AG09319 (cell line): ENCODE measurements at places on chromosomes 4 and X.
A peak's percentile ranks its signal among the peaks of the same experiment; 100 is the strongest.

DNA sequence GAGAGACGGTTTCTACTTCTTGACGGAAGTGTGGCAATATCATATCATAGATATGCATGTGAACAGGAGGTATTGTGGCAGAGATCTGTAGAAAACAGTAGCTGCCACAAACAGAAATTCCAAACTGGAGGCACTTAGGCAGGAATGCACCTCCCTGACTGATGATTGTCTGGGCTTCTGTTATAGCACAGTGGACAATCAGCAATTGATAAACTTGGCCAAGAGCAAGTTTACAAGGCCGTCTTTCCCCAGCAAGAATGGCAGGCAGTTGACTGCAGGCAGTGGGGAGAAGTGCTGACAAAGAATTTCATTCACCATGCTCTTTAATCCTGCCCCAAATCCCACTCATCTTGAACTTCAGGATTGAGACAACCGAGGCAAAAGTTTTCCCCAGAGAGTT lies 114.4 kb upstream of the STOX2 start:
- DNase-seq, result no peak

DNA sequence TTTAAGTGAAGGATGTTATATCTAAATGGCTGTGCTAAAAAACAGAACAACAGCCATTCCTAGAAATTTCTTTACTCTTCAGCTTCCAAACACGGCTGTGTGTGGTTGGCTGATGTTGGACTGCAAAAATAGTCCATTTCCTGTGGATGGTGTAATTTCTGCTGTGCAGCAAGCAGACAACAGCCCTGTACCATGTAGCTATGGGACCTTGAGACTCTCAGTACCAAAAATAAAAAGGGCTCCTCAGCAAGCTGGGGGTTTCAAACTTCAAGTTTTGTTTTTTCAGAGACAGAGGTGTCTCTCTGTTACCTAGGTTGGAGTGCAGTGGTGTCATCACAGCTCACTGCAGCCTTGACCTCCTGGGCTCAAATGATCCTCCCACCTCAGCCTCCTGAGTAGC lies 18.1 kb downstream of the CD40LG start:
- DNase-seq, result no peak

GRCh38 chr4:43757147-43757546 lies 691.5 kb downstream of the KCTD8 start:
- no peak for DNase-seq

DNA sequence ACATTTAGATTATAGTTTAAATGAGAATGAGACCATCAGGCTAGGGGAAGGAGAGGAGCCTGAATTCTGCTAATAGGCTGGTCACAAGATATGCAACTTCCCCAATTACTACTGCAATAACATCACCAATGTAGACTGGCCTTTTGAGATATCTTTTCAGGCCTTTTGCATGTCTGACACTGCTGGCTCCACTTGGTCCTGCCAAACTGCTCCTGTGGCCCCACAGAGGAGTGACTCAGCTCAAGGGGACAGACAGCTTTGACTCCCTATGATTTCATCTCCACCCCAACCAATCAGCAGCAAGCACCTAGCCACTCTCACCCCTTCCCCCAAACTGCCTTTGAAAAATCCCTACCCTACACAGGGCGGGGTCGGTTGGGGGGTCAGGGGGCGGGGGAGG lies 22.8 kb downstream of the GPRIN3 start:
- no peak for DNase-seq

DNA sequence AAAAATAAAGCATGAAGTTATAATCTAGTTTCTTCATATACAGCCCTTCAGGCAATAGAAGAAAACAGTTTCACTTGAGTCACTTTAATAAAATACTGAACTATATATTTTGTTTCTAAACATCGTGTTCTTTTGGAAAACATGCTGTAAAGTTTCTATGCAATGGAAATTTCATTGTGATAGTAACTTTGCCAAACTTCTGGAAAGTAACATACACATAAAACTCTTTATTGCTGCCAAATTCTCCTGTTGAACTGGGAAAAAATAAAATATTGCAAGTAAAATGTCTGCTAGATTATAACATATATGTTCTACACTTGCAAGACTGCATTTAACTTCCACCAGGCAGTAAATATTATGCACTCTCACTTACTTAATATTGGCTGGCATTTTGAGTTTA lies 635.4 kb downstream of the SPRY1 start:
- no peak for DNase-seq

- no peak for DNase-seq
These were observed 219.2 kb downstream of the MAML3 start for GRCh38 chr4:139934708-139935195.

DNA sequence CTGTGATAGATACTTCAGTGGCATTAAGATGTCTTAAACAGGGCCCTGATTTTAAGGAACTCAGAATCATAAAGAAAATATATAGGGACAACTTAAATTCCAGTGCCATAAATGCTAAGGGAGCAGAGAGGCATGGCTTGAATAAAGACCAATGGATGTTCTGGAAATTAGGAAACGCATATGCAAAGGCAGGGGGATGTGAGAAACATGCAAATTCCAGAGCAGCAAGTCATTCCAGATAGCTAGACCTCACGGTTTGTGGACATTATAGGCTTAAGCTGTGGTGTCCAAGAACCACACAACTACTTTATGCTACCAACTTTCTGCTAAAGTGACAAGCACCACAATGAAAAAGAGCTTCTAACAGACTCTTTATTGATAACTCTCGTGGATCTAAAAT lies 132.6 kb upstream of the ANK2 start:
- DNase-seq, result no peak

DNA sequence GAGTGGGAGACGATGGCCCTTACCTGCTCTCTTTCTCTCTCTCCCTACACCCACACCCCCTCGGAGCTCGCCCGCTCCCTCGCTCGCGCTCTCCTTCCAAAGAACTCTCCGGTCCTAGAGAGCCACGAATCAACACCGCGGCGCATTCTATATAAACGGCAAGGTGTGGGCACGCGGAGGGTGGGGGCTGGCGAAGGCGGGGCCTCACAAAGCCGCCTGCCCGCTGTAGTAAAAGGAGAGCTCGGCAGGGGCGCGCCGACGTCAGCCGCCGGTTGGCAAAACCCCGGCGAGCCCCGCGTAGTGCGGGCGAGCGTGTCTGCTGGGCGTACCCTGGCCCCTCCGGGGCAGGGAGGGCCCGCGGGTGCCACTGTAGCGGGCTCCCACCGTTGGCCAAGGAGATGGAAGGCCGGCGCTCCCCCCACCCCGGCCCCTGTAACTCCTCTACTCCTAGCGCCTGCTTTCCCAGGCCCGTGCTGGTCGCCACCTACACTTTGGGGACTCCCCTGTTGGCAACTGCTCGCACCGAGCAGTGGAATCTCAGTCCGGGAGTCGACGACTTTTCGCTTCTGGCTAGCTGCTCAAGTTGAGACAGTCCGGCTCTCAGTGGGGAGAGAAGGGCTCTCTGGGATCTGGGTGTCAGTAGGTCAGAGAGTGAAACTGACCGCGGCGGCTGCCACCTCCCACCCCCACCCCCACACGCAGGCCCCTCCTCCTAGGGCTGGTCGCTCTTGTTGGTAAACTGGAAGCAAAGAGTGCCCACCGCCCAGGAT lies 325.5 kb upstream of the F9 start:
- peak; percentile 5 for DNase-seq

DNA sequence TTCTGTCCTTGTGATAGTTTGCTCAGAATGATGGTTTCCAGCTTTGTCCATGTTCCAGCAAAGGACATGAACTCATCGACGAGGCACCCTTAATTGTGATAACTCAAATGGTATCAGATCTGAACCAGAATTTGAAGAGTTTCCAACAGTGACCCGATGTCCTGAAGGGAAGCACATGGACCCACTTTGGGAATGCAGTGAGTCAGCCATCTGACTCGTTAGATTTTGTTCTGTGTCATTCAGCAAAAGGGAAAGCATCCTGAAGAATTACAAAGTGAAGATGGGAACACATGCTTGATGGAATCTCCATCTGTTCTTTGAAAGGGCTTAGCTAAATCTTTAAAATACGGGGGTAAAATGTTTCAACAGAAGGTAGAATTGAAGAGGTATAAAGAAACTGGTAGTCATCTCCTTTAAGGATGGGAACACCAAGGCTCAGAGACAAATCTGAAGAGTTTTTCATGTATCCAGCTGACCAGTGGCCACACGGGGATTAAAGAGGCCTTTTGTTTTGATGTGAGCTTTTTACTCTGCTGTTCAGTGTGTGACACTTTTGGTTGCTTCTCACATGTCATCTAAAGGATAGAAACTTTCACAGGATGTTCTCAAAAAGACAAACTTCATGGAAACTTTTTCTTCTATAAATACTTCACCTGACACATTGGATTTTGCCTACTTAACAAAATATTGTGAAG lies 393.8 kb downstream of the INPP4B start:
- DNase-seq, result no peak

- no peak for DNase-seq
These were observed 930.3 kb downstream of the STIM2 start for GRCh38 chr4:27790911-27791310.

- DNase-seq, result no peak
These were observed 16.1 kb upstream of the ATP8A1 start for GRCh38 chr4:42673082-42673425.

DNA sequence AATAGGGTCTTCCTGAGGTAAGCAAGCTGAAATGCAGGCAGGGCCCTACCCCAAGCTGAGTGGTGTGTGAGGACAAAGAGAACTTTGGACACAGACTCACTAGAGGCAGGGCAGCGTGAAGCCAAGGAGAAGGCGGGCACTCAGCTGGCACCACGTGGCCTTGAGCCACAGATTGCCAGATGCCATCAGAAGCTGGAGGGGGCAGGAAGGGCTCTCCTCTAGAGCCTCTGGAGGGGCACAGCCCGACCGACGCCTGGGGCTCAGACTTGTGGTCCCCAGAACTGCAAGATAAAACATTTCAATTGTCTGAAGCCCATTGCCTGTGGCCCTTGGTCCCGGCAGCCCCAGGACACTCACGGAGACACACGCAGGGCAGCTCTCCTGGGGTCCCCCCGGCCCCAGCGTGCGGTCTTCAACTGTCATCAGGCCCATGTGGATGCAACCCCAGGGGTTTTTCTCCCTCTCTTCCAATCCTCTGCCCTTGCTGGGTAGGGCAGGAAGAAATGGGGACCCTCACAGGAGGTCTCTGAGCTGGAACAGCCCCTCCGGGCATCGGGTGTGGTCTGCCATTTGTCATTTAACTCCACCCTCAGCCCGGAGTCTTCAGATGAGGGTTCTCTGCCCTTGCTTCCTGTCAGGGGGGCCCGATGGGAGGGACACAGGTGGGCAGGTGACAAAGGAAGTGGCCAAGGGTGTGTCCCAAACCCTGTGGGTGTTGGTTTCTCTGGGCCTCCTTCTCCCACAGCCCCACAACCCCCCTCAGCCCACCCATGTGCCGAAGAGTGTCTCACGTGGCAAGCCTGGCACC lies 22.2 kb downstream of the HMX1 start:
- no peak for DNase-seq

DNA sequence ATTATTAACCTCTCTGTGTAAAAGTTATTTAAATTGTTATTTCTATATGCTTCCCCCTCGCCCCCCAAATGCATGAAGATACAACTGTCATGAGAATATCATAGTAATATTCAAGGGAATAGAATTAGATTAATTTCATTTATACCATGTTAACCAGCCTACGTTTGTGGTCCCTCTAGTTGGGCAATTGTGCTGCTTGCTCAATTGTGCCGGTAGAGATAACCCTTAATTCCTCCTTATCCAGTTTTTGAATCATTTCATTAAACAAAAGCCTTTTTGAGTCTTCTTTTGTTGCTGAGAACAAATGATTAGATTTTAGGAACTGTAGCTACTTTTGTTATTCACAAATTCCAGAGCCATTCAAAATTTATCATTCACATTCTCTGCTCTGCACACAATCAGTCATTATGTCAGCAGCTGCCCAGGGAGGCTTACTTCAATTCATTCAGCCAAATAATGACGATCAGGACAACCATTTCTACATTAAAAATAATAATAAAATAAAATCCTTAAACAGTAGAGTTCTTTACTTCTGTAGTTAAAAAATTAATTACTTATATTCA lies 98.1 kb downstream of the ADGRL3 start:
- DNase-seq, result no peak

- DNase-seq, result peak; percentile 1
These were observed 83.8 kb downstream of the GRID2 start for GRCh38 chr4:92387459-92388069.

- DNase-seq, result no peak
These were observed 112.3 kb downstream of the ANAPC4 start for GRCh38 chr4:25489253-25489797.

- DNase-seq, result no peak
These were observed 25.7 kb downstream of the ZNF185 start for GRCh38 chrX:152923599-152923998.

DNA sequence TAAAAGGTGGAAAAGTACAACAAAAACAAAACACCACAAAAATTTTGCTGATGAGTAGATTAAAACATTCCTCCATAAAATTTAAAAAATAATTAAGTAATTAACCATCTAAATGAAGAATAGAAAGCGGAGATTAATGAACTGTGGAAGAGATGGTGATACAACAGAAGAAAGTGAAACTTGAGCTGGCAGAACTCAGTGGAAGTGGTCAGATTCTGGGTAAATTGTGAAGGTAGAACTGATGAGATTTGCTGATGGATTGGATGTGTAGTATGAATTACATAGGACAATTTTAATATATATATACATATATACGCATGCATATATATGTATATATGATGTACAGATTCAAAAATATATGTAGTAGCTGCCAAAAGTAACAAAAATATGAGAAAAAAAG lies 73.9 kb downstream of the AMOT start:
- DNase-seq, result no peak

GRCh38 chrX:18065956-18066355 lies 154.7 kb downstream of the BEND2 start:
- DNase-seq, result no peak

- no peak for DNase-seq
These were observed 200.5 kb upstream of the ANK2 start for GRCh38 chr4:112848911-112849310.

GRCh38 chr4:81682492-81682891 lies 210.8 kb upstream of the RASGEF1B start:
- DNase-seq, result no peak

DNA sequence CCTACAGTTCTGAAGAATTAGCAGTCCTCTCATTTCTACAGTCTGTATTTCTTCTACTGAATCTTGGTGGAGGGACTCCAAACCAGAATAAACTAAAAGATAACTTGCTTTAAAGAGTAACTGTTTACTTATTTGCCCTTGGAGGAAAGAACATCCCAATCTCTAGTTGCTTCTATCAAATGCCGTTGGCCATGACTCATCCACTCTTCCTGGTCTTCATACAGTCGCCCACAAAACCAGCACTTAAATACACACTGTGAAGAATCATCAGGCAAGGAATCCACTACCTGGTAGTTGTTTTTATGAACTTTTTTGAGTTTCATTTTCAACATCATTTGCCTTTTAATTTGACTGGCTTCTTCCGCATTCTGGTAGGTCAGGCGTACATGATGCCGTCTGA lies 14.2 kb downstream of the ZNF518B start:
- no peak for DNase-seq

- peak; percentile 29 for DNase-seq
These were observed 726.6 kb downstream of the TRAM1L1 start for GRCh38 chr4:116358633-116359222.

- no peak for DNase-seq
These were observed 87.5 kb downstream of the TRAPPC11 start for GRCh38 chr4:183746305-183747229.
